ENCODE measurements at places on chromosomes 7 and 10.

GRCh38 chr10:10333622-10334021 is 684.0 kb upstream of the CELF2 start:
- DNase-seq = no peak

DNA sequence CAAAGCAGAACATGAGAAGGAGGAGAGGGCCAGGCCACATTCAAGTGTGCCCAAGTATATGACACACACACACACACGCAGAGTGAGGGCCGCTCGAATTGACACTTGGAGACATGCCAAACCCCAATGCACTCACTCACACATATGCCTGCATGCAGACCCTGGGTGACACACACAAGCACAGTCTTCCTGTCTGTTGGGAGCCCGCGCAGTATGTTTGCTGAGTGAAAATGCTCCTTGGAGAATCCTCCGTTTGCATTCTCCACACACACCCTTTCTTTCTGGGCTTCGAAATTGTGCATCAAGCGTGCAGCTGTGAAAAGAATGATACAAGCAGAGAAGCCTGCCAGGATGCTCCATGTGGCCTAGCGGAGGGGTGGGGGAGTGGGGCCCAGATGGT is 120.9 kb downstream of the PLXNA4 start:
- no peak for DNase-seq

DNA sequence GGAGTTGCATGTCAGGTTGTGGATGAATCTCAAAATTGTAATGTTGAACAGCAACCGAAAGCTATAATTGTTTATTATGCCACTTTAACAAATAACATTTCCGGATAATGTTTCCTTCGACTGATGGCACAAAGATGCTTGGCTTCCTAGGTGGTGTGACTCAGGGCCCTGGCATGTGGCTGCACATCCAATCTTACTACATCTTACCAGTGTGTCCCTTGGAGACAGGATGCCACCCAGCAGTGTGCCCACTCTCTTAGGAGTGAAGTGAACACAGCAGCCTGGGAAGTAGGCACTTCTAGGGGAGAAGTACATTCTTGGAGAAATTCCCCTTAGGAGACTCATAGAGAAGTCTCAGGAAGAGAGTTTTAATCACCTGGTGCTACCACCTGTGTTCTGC is 33.0 kb upstream of the GPR26 start:
- DNase-seq = no peak

- DNase-seq = no peak
Observed at GRCh38 chr7:106848851-106849442, 16.1 kb upstream of the PIK3CG start.

- no peak for DNase-seq
Observed at GRCh38 chr10:104077663-104078151, 8.0 kb downstream of the COL17A1 start.

DNA sequence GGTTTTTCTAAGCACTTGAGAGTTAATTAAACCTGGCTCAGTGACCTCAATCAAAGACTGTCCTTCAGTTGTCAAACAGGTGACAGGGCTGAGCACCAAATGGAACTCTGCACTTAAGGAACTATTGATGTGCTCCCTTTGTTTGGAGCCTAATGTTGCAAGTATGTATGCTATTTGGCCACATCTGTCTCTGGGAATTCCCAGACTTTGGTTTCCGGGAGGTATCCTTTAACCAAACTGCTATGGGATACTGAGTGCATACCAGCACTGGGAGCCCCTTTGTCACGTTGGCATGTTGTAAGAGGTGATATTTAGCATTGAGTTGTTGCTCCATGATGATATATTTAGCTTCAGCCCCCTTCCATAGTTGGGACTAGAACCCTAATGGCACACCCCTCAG is 25.2 kb downstream of the ASZ1 start:
- no peak for DNase-seq

DNA sequence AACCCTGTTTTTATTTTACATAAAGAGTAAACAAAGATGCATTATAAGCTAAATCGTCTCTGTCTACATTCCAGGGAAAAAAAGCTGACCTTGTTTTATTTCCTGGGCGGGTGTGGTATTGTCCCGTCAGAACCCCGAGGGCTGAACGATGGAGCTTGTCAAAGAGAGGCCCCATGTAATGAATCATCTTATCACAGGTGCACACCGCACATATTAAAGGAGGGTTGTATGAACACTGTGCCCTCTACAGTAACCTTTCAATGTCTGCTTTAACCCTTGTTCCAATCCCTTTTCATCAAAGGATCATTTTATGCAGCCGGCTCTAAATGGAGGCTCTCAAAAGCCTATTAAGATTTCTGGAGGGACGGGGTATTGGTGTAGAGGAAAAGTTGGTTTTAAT is 158.5 kb upstream of the YAE1 start:
- DNase-seq = no peak

DNA sequence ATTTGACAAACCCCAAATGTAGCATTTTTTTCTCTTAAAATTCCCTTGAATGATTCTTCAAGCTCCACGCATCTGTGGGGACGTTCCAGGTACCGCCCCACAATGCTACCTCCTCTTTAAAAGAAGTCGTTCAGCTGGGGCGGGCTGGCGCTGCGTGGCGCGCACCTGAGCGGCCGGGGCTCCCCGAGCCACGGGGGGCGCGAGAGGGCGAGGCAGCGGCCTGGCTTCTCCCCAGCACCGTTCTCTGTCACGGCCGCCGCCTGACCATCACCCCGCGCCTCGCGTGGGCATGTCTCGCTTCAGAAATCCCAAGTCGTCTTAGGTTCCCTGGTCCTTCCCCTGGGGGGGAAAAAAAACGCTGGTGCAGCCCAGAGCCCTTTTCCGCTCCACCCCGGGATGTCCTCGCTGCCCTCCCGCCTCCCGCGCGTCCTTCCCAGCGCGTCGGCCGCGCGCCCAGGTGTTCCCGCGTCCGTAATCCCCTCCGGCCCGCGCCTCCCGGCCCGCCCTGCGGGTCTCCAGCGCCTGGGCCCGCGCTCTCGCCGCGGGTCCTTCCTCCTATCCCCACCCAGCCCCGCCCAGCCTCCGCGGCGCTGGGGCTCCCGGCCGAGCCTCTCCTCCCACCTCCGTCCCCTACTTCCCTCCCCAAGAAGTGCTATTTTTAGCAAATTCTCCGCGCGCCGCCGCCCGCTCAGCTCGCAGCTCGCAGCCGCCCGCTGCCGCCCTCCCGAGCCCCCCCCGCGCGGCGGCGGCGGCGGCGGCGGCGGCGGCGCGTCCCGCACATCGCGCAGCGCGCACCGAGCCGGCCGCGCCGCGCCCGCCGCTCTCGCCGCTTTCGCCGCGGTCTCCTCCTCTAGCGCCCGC is 58.7 kb upstream of the PRPS1L1 start:
- peak; percentile 58 for DNase-seq

- no peak for DNase-seq
Observed at GRCh38 chr7:159329818-159330378, 185.2 kb upstream of the VIPR2 start.

DNA sequence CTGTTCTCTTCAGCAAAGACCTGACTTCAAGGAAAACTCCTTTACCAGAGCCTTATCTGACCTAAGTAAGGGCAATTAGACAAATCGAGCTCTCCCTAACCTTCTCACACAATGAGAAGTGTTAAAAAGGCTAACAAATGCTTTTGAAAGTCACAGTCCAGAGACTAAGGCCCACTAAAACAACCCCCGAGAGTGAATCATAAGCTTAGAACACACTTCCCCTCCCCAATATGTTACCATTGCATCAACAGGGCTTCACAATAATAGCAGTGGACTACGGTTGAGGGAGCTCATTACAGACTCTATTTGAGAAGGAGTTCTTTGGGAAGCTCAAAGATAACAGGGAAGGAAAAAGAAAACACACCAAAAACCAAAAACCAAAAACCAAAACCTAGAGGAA is 28.6 kb upstream of the ZEB1 start:
- DNase-seq = no peak

GRCh38 chr7:114375907-114376306 is 38.7 kb upstream of the FOXP2 start:
- no peak for DNase-seq

DNA sequence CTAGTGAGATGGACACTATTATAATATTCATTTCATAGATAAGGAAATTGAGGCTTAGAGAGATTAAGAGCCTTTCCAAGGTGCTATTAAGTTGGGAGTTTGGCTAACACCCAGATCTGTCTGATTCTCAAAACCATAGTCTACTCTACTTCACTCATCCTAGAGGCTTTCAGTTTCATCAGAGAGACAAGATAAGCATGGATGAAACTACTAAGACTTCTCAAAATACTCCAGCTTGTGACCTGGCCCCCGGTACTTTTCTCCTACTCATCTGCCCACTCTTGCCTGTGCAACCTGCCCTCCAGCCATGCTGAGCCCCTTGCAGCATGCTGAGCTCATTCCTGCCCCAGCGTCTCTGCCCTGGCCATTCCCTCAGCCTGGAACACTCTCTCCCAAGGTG is 12.2 kb upstream of the SLC35B4 start:
- no peak for DNase-seq

- DNase-seq = no peak
Observed at GRCh38 chr7:120334475-120334874, 61.5 kb downstream of the KCND2 start.

GRCh38 chr7:124351950-124352349 is 319.1 kb upstream of the TMEM229A start:
- no peak for DNase-seq

DNA sequence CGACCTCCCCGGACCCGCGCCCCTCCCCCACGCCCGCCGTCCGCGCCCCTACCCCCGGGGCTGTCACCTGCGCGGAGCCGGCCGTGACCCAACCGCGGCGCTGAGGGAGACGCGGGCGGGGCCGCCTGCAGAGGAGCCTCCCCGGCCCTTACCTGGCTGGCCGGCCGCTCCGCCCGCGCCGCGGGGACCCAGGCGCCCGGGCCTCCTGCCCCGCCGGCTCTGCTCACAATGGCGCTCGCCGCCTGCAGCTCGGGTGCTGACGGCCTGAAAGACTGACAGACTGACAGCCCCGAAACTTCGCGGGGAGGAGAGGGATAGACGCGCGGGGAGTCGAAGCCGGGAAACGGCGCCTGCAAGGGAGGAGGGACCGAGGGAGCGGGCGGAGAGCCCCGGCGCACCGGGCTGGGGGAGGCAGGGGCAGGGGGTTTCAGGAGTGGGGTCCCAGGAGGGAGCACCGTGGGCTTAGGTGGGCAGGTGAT is 393 bp downstream of the ZNF467 start:
- DNase-seq = no peak

- no peak for DNase-seq
Observed at GRCh38 chr7:82078807-82079206, 309.0 kb upstream of the HGF start.

GRCh38 chr10:79072041-79072441 is 3.3 kb downstream of the ZMIZ1 start:
- DNase-seq = no peak

DNA sequence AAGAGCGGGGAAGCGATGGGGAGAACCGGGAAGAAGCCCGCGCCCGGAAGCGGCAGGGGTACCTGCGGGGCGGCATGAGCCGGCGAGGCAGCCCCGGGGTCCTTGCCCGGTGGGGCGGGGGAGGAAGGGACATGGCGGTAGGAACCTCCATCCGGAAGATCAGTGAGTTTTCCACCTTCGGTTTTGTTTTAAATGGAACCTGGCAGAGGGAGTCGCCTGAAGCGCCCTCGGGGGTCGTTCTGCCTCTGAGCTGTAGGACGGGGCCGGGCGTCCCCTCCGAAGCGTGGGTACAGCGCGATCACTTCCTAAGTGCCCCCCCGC is 471 bp downstream of the PFKP start:
- DNase-seq = no peak

GRCh38 chr10:132785723-132786475 is at the start of gene NKX6-2:
Gene NKX6-2 (minus strand): TSS chr10:132786147. CDS start chr10:132785948, 199 bp downstream.
- DNase-seq = no peak

- no peak for DNase-seq
Observed at GRCh38 chr10:61984803-61985418, 83.4 kb downstream of the ARID5B start.

- no peak for DNase-seq
Observed at GRCh38 chr7:87831097-87831496, 45.1 kb downstream of the SLC25A40 start.

DNA sequence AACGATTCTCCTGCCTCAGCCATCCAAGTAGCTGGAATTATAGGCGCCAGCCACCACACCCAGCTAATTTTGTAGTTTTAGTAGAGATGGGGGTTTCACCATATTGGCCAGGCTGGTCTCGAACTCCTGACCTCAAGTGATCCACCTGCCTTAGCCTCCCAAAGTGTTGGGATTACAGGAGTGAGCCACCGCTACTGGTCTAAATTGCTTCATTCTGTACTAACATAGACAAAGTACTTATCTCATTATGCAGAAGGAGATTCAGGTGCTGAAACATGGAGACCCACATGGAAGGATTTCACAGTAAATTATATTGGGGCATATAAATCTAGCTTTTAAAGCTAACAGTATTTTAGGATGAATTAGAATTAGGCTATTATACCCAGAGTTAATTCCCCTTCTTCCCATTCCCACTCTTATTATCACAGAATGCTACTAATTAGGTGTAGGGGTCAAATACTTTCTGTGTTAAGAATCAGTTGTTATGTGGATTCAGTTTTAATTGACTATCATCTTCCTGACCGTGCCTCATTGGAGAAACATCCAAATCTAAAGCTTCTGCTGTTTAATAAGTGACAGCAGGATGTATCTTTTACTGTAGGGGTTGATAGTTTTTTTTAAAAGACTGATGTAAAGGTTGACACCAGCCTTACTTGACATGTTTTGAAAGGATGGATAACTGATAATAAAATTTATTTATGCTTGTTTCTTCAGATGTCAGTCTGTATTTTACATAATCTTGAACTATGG is 27.2 kb downstream of the ADK start:
- DNase-seq = no peak

- DNase-seq = peak; percentile 56
Observed at GRCh38 chr10:34967335-34967880, 122.7 kb downstream of the CUL2 start.

DNA sequence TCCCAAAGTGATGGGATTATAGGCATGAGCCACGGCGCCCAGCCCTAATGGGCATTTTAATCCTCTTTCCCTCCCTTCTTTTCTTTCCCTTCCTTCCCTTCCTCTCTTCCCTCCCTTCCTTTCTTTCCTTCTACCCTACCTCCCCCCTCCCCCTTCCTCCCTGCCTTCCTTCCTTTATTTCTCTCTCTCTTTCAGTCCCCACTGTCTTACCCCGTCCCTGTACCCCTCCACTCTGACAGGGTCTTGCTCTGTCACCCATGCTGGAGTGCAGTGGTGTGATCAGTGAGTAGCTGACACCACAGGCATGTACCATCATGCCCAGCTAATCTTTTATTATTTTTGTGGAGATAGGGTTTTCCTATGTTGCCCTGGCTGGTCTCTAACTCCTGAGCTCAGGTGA is 24.2 kb downstream of the LCOR start:
- no peak for DNase-seq
